ENCODE measurements at places on chromosomes 11 and 22.

GRCh38 chr22:49754696-49755630 lies 72.7 kb downstream of the BRD1 start:
- no peak for DNase-seq

DNA sequence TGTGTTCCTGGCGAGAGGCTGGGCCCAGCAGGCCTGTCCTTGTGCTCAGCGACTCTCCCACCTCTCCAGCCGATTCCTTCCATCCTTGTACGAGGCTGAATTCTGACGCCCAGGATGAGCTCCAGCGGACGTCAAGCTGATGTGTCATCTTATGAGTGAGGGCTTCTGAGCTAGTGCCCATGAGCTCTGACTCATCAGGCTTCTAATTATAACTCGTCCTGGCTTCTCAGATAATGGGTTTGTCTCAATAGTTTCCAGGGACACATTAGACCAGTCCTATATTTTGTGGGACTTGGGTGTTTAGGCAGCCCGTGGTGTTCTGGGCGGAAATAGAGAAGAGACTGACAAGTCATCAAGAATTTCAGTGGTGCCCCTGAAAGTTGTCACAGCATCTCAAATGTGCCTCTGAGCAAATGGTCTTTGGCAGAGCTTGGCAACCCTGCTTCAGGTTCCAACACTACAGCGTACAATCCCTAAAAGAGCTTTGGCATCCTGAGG lies 108.2 kb upstream of the CD44 start:
- no peak for DNase-seq

DNA sequence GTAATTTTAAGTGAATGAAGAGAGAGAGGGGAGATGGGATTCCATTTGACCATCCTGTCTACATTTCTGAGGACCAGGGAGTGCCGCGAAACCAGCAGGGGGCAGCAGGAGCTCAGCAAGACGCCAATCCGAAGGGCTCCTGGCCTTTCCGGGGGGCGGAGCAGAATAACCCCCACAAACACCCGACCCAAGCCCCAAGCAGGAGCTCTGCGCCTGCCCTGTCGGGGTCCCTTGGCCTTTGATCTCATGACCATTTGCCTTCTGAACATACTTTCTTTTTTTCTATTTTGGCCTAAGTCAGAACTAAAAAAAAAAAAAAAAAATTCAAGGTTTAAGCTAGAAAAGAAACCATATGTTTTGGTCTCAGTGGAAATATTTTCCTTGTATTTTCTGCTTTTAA lies 21.9 kb upstream of the SCN2B start:
- no peak for DNase-seq

GRCh38 chr22:40819599-40820140 lies 524 bp upstream of the SLC25A17 start:
- no peak for DNase-seq

DNA sequence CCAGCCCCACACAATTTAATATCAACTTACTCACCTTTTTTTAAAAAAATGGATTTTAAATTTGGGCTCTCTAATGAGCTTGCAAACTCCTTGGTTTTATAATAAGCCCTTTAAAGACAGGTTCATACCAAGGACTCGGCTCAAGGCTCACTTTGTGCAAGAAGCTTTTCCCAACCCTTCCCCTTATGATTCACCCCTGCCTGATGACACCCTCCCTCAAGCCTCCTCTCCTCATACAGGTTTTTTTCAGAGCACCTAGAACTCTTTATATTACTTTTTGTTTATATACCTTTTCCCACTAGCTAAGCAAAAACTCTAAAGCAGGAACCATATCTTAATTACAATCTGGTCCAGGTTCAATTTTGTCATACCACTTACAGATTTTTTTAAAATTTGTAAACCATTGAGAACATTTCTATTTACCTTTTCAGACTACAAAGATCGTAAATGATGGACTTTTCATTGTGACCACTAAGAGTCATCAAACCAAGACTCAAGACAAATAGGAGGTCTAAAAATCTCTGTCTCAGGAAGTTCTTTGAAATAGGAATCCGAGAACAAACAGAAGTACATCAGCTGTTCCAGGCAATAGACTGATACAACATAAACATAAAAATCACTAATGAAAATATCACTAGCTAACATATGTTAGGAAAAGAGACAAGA lies 13.1 kb upstream of the EXPH5 start:
- no peak for DNase-seq
